Substantia nigra (tissue), 51 donors: ENCODE measurements at places on chromosomes 2 and 18.

DNA sequence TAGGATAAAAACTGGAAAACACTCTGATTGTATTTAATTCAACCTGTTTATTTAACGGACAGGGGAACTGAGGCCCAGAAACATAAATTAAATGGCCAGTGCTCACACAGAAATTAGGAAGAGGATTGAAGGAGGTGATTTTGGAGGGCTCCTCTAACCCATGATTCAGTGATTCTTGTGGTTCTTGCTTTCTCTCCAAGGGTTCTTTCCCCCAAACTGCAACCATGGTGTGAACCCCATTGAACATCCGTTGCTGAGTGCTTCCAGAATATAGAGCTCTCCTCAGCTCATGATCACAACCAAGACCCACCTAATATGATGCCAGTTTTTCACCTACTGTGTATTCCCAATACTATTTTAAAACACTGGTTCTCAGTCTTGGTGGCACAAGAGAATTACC, 41.4 kb downstream of the BMP10 start:
- no peak for DNase-seq

GRCh38 chr18:79581911-79582310, 97.7 kb upstream of the CTDP1 start:
- no peak for DNase-seq

DNA sequence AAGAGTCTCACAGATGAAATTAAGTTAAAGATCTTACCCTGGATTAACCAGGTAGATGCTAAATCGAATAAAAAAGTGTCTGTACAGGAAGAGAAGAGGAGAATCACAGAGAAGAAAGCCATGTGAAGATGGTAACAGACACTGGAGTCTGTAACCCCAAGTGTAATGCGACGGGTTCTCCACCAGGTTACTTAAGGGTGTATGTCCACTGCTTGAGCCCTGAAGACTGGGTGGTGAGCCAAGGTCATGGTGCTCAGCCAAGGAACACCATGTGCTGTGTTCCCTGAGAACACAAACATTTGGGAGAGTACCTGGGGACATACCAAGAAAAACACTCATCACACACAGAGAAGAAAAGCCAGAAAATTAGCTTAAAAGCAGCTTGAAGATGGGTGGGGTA, 8.2 kb upstream of the ACADL start:
- no peak for DNase-seq

- DNase-seq: no peak
Observed at GRCh38 chr18:58605027-58606020, 23.6 kb downstream of the ALPK2 start.

- DNase-seq: no peak
Observed at GRCh38 chr2:239778861-239779558, 246.1 kb downstream of the NDUFA10 start.
